ENCODE measurements at places on chromosomes 6 and 20.

GRCh38 chr6:54403096-54403495, 94.9 kb downstream of the TINAG start:
- DNase-seq: no peak

DNA sequence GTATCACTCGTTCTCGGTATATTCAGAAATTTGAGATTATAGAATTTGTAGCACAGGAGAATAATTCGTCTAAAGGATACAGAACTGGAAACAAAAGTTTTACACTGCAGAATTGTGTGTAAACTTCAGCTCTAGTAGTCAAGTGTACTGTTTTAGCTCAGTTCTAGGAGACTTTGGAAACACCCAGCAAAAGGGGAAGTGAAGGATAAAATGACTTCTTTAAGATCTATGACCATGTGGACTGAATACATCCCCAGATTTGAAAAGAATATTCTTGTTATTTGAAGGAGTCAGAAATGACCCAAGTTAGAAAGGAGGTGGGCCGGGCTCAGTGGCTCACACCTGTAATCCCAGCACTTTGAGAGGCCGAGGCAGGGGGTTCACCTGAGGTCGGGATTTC, 174.0 kb upstream of the FOXQ1 start:
- DNase-seq: no peak

GRCh38 chr6:12545619-12546409, 170.8 kb upstream of the PHACTR1 start:
- no peak for DNase-seq

DNA sequence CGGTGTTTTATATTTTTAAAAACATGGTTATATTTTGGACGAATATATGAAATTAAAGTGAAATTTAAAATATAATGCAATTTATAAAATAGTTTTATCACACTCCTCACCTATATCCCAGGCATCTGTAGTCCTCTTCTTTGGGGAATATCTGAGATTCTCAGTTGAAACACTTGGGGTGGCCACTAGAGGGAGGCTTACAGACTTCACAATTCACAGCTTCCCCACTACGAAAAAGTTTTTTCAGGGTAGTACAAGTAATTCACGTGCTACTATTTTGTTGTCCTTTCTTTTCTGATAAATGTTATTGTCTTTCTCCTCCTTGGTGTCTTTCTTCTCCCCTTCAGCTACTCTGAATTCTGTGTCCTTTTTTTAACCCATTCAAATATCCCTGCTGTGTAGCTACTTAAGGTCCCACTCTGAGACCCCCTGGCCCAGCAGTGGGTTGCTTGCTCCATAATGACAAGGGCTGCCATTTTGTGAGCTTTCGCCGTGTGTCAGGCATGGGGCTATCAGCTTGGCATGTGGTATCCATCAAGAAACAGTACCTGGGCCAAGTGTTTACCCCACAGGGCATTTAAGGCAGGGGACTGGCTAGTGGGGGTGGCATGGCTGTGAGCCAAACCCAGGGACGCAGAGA, 43.6 kb upstream of the PHACTR3 start:
- no peak for DNase-seq

All from posterior cingulate gyrus (tissue), 11 donors.